ENCODE measurements at places on chromosomes 12 and 14. TPM values are rescaled to one million over a fixed set of nuclear protein-coding genes. Genes with fewer than 3 reads are reported as not detected.

ESPL1 gene
- 5.1 TPM for total RNA-seq

MORN3 gene
- total RNA-seq = 1.2 TPM

GRCh38 chr12:12812618-12813119 lies 477 bp upstream of the DDX47 start:
- no peak for DNase-seq

GRCh38 chr14:29940482-29940881 lies 12.8 kb upstream of the PRKD1 start:
- no peak for DNase-seq

GRCh38 chr14:92473261-92473968 lies 40.2 kb upstream of the RIN3 start:
- DNase-seq = no peak

DNA sequence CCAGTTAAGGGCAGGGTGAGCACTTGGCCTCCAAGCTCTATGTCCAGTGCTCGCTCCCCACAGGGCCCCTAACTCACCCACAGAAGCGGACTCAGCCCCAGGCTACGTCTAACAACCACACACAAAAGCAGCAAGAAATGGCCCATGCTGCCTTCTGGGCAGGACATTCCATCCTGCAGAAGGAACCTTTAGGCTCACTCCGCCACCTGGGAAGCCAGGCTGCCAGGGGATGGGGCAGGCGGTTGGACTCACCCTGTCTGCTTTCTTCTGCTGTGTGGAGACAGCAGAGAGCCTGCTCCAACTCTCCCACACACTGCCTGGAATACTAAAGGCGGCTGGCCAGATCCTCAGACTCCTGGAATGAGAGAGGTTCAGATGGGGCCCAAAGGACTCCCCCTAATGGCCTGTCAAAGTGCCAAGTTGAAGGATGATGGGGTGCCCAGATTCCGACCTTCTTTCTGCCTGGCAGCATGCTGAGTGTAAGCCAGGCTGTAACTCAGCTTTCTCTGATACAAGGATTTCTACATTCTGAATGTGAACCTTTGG lies 27.7 kb upstream of the BLTP3B start:
- no peak for DNase-seq

DNA sequence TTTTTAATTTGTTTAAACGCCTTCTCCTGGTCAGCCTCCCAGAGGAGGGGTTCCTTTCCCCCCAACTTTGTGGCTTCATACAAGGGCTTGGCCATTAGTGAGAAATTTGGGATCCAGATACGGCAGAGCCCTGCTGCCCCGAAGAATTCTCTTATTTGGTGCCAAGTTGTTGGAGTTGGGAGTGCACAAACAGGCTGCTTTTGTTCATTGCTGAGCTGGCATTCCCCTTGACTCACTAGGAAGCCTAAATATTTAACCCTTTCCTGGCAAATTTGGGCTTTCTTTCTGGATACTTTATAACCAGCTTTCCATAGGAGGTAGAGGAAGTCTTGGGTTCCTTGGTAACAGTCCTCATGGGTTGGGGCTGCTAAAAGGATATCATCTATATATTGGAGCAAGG lies 10.3 kb upstream of the ADAM21 start:
- no peak for DNase-seq
